ENCODE measurements at places on chromosomes 16 and 17.

DNA sequence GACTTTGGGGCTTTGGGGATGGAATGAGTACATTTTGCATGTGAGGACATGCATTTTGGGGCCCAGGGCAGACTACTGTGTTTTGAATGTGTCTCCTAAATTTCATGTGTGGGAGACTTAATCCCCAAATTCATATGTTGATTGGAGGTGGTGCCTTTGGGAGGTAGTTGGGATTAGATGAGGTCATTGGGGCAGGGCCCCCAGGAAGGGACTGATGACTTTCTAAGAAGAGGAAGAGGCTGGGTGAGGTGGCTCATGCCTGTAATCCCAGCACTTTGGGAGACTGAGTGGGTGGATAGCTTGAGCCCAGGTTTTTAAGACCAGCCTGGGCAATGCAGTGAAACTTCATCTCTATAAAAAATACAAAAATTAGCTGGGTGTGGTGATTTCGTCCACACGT is 42.8 kb upstream of the RAI1 start:
- no peak for DNase-seq

DNA sequence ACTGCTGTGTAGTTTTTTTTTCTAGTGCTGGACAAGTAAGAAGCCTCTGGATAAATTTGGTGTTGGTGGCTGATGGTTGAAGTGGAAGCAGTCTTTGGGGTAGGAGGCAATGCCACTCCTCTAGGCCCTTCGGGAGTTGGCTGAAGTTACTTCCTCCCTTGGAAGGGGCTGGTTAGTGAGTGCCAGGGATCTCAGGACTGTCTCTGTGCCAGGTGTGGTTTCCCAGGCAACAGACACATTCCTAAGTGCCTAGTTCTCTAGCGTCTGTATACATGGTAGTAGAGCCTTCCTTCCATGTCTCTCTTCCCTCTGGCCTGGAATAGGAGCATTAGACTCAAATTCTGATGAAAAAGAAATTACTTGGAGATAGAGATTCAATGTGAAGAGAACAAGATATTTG is 15.3 kb downstream of the TMEM98 start:
- DNase-seq, result no peak

DNA sequence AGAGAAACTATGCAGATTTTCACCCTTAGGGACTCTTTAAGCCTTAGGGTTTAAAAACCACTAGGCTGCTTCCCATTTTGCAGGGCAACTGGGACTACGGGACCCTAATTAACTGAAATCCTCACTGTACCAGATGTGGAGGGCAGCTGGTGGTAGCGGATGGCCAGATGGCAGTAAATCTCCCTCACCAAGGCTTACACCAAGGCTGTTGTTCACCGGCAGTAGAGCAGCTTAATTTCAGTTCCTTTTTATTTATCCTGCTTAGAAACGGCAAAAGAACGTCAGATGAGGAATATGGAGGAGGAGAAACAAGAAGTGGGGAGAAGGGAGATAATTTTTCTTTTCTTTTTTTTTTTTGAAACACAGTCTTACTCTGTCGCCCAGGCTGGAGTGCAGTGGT is 6.5 kb downstream of the ABHD15 start:
- no peak for DNase-seq

DNA sequence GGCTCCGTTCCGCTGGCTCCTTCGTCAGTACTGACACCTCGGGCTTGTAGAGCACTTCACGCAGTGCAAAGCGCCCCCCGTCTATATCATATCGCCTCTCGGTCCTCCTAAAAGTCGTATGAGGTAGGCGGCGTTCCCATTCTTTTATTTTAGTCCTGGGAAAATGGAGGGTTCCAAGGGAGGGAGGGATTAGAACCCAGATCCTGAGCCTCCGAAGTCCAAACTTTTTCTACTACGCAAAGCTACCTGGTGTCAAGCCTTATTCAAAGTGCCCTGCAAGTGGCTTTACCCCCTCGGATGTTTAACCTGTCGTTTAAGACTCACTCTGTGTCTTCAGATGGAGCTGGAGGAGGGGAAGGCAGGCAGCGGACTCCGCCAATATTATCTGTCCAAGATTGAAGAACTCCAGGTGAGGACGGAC is 348 bp upstream of the FTSJ3 start:
- DNase-seq, result no peak

DNA sequence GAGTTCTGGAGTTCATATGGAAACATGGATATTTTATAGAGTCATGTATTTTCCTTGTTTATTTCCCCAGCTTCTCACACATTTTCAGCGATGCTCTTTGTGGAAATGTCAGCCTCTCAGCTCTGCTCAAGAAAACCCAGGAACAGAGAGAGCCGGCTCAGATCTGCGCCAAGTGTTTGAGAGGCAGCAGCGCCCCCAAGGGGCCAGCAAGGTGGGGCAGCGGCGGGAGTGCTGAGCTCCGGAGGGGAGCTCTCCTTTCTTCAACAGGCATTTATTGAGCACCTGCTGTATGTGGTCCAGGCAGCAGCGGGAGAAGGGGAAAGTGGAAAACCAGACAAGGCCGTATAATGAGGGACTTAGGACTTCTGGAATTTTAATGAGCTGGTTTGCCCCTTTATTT is 421.1 kb upstream of the C16orf82 start:
- DNase-seq, result no peak

DNA sequence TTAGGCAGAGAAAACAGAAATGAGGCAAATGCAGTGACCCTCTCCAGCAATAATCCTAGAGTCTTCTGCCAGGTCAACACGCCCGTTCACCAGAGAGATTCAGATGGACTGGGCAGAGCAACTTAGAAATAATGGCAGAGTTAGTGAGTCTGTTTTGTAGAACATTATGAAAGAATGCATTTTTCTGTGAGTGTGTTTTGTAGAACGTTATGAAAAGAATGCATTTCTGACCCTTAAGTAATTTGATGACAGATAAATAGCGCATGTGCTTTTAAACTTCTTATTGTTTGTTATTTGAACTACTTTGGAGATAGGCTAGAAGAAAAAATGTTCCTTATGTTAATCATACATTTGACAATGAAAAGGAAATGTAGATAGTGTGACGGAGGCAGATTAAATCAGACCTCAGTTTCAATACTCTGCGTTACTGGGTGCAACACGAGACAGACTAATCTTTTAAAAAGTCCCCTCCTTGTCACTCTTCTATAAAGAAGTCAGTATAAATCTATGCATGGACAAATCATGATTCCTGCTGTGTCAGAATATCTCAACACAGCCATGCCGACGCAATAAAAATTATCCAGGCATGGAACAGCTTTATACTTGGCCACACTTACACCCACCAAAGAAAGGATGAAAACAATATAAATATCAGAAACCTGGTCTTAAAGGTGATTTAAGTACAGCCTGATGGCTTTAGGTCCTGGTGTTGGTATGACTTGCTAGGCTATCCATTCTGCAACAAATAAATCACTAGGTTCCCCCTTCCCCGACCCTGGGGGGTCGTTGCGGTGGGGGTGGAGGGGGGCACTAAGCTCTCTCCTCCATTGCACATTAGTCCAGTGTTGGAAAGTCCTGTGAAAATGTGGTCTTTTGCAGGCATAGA is 47.8 kb downstream of the MARCHF10 start:
- DNase-seq, result no peak

DNA sequence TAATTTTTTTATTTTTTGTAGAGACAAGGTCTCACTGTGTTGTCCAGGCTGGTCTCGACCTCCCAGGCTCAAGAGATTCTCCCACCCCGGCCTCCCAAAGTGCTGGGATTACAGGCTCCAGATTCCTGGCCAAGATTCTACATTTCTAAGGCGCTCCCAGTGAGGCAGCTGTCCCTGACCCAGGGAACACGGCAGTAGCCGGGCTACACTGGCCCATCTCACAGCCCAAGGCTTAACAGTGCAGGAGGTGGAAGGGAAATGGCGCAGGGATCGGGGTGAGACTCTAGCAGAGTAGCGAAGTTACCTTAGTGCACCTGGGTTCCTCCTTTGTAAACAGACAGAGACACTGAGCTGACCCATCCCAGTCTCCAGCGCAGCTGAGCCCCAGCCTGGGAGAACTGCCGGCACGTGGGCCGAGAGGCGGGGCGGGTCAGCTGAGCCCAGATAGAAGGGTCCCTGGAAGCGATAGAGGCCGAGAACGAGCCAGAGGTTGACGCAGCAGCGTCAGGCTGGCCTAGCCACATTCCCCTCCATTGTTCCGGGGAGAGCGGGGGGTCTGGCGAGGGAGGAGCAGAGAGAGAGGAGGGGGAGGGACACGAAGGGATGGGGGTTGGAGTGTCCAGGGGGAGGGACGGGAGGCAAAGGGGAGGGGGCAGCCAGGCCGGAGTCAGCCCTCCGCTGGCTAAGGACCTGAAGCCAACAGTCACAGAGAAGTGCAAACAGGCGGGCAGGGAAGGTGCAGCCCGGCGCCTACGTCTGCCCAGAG is 2.5 kb downstream of the CARHSP1 start:
- DNase-seq, result no peak

GRCh38 chr16:4317532-4318450 is 1.9 kb downstream of the GLIS2 start:
- DNase-seq, result no peak

- peak; percentile 82 for DNase-seq
Measured at GRCh38 chr17:14302431-14303099, 1.7 kb downstream of the HS3ST3B1 start.

DNA sequence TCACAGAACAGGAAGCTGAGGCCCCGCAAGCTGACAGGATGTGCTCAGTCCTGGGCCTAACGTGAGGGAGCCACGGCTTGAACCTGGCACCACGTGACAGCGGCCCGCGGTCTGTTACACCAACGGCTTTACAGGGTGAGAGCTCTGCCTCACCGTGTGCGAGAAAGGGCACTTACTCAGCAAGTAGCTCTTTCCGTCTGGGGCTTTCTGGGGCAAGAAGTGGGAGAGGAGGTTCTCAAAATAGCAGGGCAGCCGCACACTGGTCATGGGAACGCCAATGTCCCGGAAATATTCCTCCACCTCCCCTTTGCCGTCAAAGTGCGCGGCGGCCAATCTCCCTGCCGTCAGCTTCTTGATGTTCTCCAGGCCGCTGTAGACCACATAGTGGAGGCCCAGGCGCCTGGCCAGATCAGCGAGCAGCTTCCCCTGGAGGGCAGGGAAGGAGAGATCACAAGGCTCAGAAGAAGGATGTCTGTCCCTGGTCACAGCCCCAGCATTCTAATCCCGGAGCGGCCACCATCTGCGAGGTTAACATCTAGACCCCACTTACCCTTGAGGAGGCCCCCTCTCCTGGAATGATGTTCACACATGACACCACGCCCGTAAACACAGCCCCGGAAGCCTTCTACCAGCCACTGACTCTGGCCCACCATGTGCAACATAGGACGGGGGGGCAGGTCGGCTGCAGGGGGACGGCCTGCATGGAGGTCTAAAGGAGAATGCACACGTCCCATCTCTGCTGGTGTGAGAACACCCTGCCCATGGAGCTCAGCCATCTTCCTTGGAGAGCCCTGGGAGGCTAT is 8.2 kb downstream of the NMRAL1 start:
- DNase-seq, result no peak

DNA sequence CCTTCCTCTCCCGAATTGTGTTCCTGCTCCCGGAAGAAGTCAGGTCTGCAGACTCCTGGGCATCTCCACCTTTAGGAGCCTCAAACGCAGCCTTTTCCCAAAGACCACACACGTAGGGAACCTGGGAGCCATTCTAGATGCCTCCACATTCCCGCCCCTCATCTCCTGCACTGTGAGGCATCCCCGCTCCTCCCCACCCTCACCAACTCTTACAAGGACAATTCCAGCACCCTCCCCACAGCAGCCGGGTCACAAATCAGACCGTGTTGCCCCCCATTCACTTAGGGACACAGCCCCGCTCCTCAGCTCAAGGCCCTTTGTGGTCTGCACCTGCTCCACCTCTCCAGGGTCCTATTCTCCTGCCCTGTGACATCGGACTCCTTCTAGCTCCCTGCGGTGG is 49.6 kb downstream of the ABR start:
- DNase-seq, result no peak

DNA sequence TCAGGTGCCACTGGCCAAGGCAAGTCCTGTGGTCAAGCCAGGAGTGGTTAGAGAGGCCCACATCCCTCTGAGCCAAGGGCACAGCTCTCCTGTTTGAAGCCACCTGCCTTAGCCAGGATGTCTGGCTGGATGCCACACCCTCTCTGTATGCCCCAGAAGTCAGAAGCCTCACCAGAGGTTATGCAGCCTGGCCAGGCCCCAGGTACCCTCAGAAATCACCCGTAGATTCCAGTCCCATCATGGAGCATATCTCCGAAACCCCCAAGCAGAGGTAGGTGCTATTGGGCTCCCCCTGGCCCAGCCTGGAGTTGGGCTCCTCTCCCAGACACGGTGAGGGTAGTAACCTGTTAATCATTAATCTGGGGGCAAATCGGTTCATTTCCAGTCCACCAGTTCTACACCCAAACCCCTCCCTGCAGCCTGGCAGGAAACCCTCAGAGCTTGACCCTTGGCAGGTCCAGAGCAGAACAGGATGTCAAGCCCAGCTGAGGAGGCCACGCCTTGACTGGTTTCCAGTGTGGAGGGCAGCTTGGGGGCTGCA is 60.6 kb upstream of the TMEM97 start:
- DNase-seq, result no peak

DNA sequence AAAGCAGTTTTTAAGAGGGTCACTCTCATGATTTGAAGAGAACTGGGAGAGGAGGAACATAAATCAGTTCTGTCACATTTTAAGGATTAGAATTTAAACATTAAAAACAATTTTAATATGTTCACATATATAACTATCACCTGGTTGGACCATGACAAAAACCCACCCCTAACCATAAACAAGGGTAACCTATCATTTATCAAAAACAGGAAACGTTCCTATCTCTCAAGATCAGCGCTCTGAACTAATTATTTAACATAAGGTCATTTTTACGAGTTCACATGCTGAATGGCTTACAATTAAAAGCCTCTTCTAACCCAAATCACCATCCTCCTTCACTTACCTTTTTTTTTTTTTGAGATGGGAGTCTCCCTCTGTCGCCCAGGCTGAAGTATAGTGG is 45.0 kb downstream of the KANSL1 start:
- DNase-seq, result no peak

DNA sequence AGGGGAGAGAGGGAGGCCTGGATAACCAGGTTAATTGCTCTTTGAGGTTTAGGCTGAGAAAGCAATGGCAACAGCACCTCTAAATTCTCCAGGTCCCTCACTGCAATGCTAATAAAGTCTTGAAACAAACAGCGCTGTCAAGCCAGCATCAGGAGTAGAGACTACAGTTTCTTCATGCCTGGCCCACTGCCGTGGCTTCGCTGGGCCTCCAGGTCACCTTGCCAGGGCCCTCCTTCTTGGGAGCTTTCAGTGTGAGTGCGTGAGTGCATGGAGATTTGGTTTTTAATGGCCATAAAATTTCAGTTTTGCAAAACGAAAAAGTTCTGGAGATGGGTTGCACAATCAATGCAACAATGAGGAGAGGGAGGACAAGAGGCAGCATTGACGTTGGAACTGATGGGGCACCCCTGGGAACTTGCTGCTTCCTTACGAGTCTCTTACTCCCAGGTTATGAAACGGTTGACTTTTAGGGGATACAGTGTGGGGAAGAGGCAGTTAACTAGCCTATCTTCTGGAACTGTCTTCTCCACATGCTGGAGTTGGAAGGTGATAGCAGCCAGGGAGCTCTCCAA is 229.4 kb downstream of the XYLT1 start:
- no peak for DNase-seq
